ENCODE measurements at places on chromosomes 6 and 20.

GRCh38 chr6:42742116-42742894 lies 3.6 kb downstream of the TBCC start:
- no peak for DNase-seq

DNA sequence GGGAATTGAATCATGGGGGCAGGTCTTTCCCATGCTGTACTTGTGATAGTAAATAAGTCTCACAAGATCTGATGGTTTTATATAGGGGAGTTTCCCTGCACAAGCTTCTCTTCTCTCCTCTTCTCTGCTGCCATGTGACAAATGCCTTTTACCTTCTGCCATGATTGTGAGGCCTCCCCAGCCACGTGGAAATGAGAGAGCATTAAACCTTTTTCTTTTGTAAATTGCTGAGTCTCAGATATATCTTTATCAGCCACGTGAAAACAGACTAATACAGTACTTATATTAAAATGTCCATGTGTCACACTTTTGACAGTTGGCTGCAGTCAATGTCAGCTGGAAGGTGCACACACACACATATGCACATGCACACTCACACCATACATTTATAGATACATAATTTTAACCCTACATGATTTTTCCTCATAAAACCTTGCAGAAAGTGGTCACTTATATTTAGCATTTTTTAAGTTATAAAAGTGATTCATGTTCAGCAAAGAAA lies 128.9 kb downstream of the OTOR start:
- DNase-seq = no peak

DNA sequence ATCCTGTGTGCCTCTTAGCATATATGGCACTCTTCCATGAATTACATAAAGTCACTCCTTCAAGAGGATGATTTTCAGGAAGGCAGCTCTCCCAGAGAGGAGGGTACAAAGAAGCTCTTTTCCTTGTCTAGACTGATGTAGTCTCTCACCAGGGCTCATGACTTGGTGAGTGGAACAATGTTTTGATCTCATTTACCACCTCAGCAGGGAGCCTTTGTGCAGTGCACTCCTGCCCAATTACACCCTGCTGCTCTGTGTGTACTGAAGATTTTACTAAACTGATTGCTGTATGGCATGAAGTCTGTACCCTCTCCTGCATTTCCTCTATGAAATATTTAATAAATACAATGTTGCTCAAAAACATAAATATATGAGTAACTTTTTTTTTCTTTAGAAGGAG lies 598.3 kb upstream of the HS3ST5 start:
- DNase-seq = no peak

DNA sequence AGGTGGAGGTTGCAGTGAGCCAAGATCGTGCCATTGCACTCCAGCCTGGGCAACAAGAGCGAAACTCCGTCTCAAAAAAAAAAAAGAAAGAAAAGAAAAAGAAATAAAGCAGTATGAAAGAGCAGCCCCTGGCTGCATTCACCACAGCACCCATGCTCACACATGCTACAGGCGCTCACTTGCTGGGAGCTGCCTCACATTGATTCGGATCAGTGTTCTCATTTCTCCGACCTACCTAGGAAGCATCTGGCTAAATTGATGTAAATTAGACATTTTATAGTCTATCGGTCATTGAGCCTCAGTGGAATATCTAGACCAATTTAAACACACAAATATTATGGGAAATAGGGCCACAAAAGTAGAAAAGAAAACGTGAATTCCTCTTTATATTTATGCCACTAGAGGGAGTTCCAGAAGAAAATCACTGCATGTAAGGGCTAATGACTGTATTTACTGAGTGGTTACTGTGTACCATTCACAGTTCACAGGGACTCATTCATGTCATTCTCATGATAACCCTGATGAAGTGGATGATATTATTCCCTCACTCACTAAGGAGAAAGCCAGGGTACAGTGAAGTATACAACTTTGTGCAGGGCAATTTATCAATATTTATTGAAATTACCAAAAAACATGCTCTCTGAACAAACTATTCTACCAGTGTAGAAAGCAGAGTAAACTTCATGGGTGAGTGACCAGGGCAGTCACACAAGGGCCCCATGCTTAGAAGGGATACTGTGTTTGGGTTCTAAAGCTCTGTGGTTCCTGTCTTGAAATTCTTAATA lies 5.3 kb upstream of the MOG start:
- DNase-seq = peak; percentile 46

- DNase-seq = no peak
Measured at GRCh38 chr20:23623666-23624323, 14.0 kb downstream of the CST3 start.

DNA sequence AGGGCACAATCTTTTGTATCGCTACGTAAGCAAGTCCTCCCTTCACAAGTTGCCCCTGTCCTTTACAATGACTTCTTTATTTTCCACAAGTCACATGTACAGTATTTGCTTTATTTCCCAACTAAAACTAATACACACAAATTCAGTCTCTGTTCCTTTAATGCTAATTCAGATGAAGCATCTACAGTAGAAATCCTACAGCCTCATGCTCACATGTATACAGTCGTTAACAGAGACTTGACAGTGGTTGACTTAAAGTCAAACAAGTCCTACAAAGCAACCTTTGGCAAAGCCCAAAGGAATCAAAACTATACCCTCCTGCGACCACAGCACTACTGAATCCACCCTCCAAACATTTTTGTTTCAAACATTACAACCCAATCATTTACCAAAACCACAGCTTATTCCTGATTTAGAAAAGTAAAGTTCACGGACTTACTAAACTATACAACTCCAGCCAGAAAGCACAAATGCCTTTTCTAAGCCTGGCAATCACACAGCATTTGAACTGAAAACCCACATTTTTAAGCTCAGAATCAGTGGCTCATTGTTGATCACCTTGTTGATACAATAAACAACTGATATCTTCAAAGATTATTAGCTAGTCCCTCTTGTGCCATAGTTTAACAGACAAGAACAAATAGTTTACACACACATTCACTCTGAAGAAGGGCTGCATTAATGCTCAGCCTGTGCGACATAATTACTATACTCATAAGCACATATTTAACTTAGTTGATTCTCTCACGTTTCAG lies 70.9 kb upstream of the NHSL1 start:
- DNase-seq = no peak

DNA sequence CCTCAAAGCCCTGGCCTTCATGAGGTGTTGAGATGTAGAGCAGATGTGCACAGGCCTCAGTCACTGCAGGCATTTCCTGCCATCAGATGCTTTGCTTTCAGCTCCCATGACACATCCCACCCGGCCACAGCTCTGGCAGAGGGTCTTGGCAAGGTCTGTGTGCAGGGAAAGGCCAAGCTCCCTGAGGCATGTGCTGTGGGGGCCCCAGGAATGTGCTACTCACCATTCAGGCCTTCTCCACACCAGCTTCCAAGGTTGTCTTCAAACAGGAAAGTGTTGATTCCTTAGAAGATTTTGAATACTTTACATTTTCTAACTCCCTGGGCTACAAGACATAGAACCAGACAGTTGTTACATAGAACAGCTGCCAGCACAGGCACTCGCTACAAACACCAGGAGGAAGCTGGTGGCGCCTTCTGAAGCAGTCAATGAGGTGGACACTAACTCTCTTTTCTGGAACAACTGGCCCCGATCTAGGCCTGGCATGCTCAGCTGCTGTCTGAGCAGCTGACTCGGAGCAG lies 27.8 kb downstream of the CASS4 start:
- DNase-seq = no peak

DNA sequence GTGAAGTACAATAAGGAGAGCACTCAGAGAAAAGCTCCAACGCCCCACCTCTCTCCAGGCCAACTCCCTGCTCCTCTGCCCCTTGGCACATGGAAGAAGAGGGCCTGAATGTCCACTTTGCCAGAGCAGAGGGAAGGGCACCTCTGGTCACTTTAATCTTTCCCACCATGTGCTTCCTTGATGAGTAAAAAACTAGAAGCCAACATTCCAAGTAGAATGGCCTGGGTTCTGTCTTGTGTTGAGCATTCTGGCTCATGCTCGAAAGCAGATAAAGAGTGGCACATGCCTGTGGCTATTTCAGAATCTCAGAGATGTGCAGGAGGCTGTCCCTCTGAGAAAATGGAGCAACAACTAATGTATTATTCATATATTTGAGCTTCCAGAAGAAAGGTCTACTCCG lies 177.4 kb upstream of the PLN start:
- DNase-seq = no peak

DNA sequence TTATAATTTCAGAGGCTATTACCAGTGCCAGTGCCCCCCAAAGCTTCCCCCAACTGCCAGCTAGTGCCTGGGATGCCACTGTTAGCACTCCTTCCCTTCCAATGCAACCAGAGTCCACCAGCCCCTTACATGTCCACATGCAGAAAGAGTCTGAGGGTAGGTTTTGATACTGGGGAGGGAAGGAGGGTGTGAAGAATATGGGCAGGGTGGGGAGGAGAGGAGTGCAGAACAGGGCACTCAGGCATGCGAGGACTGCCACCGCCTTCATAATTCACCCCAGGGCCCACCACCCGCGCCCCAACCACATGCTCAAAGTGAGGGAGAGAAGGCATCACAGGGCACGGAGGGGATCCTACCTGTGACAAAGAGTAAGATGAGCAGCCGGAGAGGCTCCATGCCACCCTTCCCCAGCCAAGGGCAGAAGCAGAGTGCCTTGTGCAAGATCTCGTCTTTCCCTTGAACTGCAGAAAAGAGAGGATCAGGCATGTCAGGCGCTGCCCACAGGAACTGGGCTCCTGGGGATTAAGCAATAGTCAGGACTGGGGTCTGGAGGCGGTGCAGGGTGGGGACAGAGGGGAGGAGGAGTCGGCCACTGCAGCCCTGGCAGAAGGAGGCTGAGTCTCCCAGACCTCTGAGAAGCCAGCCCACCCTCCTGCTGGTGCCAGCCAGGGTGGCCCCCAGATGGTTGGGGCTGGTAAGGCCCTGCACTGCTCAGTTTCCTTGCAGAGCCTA lies at the start of gene TREM2:
TSS of gene TREM2 (minus strand) at position 430 of the 732 bp plus-strand sequence. CDS start at position 396, 34 bp downstream.
- DNase-seq = no peak

DNA sequence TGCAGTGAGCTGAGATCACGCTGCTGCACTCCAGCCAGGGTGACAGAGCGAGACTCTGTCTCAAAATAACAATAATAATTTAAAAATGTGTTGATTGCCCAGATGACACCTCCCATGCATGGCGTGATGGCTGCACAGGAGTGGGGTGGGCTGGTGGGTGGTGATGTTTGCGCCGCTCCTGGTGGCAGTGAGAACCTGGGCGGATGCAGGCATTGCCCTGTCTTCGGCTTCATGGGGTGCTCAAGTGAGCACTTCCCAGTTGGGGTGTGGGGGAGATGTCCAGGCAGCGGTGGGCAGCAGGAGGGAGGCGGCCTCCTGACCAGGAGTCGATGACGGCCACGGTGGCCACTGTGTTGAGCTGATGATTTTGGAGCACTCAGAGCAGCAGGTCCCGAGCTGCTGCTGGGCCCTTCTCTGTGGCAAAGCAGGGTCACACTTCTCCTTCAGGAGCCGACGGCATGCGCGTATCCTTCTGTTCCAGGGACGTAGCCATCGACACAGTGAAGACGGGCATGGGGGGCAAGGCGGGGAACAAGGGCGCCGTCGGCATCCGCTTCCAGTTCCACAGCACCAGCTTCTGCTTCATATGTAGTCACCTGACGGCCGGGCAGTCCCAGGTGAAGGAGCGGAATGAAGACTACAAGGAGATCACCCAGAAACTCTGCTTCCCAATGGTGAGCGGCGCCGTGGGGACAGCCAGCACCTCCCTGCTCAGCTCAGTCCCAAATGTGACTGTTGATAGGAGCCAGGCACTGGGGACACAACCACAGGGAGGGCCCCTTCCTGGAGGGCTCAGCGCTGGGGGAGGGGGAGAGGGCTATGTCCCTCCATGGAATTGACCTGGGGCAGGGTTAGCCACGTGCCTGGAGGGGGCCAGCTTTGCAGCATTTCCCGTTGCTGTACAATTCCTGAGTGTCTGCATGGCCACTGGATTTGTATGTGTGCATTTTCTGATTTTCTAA lies 89.7 kb downstream of the SYNJ2 start:
- no peak for DNase-seq

- no peak for DNase-seq
Measured at GRCh38 chr6:11222385-11223277, 9.8 kb downstream of the NEDD9 start.

- peak; percentile 10 for DNase-seq
Measured at GRCh38 chr6:84332139-84333034, 104.9 kb upstream of the CEP162 start.

- no peak for DNase-seq
Measured at GRCh38 chr6:137536104-137536773, 42.0 kb upstream of the OLIG3 start.

- DNase-seq = no peak
Measured at GRCh38 chr6:141510803-141511202, 621.9 kb upstream of the GJE1 start.

- DNase-seq = no peak
Measured at GRCh38 chr6:27049863-27050781, 197.4 kb upstream of the PRSS16 start.

GRCh38 chr6:43273707-43274106 lies 24.4 kb upstream of the SLC22A7 start:
- DNase-seq = no peak

- no peak for DNase-seq
Measured at GRCh38 chr20:21129861-21130260, 4.0 kb downstream of the KIZ start.

DNA sequence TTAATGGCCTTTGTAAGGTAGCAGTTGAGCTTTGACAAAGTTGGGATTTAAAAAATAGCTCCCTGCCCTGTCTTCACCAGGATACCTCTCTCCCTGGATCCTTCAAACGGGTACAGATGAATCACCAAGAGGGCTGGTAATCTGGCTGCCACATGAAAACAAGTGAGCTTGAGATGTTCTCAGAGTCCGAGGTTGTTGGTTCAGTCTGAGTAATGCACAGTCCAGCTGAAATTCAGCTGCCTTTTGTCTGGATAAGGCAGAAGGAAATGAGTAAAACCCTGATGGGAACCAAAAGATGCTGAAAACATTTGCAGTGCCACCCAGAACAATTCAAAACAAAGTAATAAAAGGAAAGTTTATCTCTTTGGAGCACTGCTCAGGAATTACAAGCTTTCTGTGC lies 86.8 kb downstream of the GJA1 start:
- no peak for DNase-seq

DNA sequence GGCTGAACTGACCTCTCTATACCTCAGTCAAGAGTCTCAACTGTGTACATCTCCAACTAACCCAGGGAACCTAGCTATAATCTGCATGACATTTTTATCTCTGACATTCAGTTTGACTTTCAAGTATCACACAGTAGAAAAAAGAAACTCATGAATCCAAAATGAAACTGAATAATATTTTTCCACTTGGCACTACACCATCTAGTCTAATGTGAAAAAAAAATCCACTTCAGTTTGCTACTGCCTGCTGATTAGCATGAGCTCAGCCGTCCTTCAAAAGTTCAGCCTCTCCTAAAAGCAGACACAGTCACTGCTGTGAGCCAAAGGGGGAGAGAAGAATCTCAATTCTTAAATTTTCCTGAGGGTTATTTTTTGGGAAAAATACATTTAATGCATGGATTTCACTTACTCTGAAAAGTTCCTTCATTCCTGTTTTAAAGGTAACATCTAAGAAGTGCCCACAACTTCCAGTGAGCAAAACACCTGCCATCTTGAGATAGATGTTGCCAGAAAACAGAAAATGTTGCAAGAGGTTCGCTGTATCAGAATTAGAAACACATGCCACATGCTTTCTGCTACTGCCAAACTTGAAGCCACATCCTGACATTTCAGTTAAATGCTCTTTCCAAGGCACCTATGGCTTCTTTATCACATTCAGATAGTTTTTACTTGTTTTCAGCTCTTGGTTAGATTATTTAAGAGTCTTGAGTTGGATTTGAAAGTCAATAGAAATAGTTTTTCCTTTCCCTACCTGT lies 95.4 kb downstream of the MKKS start:
- no peak for DNase-seq

- DNase-seq = no peak
Measured at GRCh38 chr20:41616228-41616627, 1.9 kb downstream of the CHD6 start.

Data from MM.1S (cell line).